ENCODE measurements at places on chromosomes 1 and 21.
A peak's percentile ranks its signal among the peaks of the same experiment; 100 is the strongest.

DNA sequence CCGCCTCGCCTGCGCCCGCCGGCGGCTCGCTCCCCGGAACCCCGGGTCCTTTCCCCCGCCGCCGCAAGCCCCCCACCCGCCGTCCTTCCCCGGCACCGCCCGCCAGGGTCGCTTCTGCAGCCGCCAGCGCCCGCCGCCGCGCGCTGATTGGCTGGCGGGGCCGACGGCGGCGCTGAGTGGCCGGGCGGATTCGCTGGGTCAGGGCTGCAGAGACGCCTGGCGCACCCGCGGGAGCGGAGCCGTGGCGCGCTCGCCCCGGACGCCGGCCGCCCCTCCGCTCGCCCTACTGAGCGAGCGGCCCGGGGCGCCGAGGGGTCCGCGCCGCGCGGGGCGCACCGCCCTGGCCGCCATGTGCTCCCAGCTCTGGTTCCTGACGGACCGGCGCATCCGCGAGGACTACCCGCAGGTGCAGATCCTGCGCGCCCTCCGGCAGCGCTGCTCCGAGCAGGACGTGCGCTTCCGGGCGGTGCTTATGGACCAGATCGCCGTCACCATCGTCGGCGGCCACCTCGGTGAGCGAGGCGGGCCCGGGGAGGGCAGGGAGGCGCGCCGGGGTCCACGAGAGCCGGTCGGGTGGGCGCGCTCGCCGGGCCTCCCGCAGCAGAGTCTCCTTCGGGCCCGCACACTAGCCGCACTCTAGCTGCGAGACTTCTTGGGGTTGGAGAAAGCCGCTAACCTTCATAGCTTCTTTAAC lies at the start of gene RIMKLA:
Gene RIMKLA (plus strand): TSS at position 207 of the 694 bp plus-strand sequence. CDS start 143 bp downstream, at position 350.
- peak; percentile 39 for DNase-seq

- DNase-seq, result no peak
These were observed 42.8 kb downstream of the CAPN9 start for GRCh38 chr1:230790026-230790425.

- DNase-seq, result no peak
These were observed 9.0 kb downstream of the PFKFB2 start for GRCh38 chr1:207062058-207062457.

GRCh38 chr21:32137266-32137665 lies 141.6 kb downstream of the MIS18A start:
- DNase-seq, result no peak

DNA sequence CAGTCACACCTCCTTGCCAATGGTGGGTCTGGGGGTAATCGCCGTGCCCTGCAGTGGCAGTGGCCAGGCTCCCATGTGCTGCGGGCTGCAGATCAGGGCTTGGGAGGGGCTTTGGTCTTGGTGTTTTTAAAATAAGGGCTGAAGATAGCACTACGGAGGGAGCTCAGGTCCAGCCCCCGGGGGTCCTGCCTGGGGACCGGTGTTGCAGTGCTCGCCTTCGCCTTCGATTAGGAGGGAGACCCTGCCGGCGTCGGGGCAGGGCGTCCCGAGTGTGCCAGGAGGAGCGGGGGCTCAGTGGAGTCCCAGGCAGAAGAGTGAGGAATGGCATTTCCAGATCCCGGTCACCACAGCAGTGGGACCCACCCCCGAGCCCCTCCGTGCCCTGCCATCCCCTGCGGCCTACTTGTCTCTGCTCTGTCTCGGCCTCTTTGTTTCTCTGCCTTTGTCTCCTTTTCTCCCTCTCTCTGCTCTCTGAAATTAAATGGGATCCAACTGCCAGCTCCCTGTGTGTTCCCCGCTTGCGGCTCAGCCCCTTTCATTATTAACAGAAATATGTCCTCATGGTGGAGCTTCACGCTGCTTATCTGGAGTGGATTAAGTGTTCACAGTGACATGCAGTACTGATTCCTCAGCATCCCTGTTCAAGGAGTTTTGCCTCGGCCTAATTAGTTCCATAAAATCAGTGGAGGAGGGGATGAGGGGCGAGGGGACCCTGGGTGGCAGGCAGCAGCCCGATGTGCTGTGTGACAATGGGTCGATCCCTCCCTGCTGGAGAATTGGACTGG lies 44.4 kb downstream of the DMRTB1 start:
- no peak for DNase-seq

Measured in left renal pelvis (tissue), 4 donors.